ENCODE measurements at places on chromosomes 7 and 10.

- no peak for DNase-seq
Measured at GRCh38 chr10:47260505-47261111, 39.4 kb upstream of the GDF10 start.

- no peak for DNase-seq
Measured at GRCh38 chr10:27736396-27736795, 9.2 kb downstream of the MKX start.

GRCh38 chr10:33112831-33113455 lies 154.9 kb upstream of the ITGB1 start:
- no peak for DNase-seq

DNA sequence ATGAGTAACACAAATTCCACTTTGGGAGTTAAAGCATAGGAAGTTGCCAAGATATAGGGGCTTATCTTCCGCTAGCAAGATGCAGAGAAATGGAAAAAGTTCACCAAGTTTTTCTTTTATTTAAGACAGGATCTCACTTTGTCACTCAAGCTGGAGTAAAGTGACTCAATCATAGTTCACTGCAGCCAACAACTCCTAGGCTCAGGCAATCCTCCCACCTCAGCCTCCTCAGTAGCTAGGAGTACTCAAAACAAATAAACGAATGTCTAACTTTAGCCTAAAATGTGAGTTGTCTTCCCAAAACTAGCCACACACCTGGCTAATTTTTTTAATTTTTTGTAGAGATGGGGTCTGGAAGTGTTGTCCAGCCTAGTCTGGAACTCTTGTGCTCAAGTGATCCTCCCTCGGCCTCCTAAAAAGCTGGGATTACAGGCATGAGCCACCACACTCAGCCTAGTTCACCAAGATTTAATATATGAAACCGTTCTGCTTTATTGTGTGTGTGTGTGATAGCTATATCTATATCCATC lies 9.9 kb downstream of the VIM start:
- no peak for DNase-seq

GRCh38 chr7:151091431-151091830 lies 5.2 kb downstream of the AGAP3 start:
- no peak for DNase-seq

DNA sequence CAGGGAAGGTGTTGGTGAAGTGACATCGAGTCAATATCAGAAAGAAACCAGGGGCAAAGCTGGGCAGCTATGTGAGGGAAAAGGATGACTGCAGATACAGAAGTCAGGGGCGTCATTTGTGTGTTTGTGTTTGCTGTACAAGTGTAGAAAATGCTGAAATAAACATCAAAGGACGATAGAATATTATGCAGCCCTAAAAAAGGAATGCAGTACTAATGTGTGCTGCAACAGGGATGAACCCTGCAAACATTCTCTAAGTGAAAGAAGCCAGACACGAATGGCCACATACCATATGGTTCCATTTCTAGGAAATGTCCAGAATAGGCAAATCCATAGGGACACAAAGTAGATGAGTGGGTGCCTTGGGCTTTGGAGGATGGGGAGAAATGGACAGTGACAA lies 133.9 kb downstream of the PRPF18 start:
- no peak for DNase-seq

- no peak for DNase-seq
Measured at GRCh38 chr10:91550021-91550420, 82.8 kb downstream of the PPP1R3C start.

DNA sequence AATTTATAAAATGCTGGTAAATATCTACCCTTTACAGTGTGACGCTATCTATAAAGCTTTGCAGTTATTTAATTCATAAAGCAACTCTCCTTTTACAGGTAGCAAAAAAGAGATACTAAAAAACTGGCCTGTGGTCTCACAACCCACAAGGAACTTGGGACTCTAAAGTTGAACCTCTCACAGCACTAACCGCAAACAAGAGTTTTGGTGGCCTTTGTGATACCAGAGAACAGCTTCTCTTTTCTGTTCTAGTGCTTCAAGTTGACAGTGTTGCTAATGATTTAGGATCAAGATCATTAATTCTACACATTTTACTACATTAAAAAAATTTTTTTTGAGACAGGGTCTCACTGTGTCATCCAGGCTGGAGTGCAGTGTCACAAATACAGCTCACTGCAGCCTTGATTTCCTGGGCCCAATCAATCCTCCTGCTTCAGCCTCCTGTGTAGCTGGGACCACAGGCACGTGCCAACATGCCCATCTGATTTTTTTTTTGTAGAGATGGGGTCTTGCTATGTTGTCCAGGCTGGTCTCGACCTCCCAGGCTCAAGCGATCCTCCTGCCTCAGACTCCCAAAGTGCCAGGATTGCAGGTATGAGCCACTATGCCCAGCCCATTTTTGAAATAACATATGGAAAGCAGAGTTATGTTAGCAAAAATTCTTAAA lies 56.0 kb upstream of the ST8SIA6 start:
- no peak for DNase-seq

- DNase-seq = no peak
Measured at GRCh38 chr7:42587806-42588205, 324.1 kb downstream of the C7orf25 start.

- no peak for DNase-seq
Measured at GRCh38 chr7:117184367-117184766, 138.5 kb downstream of the WNT2 start.

DNA sequence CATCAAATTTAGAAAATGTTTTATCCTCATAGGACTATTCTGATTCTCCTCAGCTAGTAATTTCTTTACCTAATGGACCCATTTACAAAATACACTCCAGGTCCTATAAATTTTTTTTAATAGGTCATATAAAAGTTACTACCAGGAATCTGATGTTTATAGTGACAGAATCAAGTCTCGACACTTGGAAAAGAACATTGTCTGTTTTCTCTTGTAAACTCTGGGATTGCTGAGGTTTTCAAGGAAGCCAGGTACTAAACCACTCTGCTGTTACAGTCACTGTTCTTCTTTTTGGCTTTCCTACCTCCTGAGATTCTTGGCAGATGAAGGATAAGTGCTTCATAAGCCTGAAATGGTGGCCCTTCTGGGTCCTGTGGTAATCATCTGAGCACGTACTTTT lies 493.1 kb downstream of the AUTS2 start:
- DNase-seq = no peak

Measured in stimulated activated CD8-positive, alpha-beta memory T cell treated with anti-CD3 and anti-CD28 coated beads, Interleukin-7, amount 100 ng/mL, for 1 hour (primary cell).